ENCODE measurements at places on chromosomes 4 and X.

DNA sequence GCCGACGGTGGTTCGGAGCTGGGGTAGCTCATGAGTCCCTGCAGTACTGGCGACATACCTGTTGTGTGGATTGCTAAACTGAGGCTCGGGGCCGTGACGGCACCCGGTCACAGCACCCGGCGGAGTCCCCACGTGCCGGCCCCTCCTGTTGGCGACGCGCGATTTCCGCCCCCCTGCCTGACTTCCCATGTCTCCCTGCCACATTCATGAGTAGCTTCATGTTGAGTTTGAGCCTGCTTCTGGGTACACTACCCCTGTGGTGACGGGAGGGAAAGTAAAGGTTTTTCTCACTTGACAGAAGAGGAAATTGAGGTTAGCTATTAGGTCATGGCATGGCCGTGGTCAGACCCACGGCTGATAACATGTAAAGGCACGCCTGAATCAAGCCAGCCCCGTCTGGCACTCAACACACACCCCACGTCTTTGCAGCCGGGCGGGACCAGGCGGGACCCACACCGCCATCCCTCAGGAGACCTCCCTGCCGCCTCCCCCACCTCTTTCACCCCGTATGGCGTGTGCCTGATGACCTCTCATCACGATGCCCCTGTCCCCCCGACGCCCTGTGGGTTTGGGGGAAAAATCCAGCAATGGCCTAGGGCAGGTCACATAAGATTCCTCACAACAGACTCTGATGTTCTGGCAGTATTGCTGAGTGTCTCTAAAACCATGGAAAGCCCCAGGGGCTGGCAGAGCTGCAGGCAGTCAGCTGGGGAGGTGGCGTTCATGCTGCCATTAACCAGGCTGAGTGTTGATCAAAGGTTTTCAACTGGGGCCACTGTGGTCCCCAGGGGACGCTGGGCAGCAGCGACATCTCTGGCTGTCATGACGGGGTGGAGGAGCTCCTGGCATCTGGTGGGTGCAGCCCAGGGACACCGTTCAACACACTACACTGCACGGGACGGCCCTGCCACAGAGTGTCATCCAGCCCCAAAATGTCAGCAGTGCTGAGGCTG, 29.2 kb downstream of the P2RY8 start:
- no peak for DNase-seq

DNA sequence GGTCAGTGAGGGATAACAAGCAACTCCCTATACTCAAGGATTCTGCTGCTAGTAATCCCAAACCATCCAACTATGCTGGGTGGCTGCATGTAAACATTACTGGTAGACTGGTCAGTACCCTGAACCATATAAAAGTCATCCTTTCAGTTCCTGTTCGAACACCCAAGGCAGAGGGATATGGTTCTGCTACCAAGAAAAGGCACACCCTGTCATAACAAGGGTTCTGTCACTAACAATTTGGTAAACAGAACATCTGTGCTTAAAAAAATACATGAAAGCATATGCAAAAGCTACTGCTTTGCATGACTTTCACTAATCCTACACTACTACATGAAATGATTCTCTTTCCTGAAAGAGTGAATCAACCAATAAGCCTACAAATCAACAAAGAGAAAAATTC, 76.8 kb upstream of the MCF2 start:
- DNase-seq, result no peak

DNA sequence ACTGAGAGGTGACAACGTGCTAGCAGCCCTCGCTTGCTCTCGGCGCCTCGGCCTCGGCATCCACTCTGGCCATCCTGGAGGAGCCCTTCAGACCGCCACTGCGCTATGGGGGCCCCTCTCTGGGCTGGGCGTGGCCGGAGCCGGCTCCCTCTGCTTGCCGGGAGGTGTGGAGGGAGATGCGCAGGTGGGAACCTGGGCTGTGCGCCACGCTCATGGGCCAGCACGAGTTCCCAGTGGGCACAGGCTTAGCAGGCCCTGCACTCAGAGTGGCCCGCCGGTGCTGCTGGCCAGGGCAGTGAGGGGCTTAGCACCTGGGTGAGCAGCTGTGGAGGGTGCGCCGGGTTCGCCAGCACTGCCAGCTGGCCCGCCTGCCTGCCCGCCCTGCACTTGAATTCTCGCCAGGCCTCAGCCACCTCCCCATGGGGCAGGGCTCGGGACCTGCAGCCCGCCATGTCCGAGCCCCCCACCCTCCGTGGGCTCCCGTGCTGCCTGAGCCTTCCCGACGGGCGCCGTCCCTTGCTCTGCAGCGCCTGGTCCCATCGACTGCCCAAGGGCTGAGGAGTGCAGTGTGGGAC, 148.0 kb downstream of the RAPGEF2 start:
- DNase-seq, result no peak

GRCh38 chr4:131644619-131645018, 1504.5 kb upstream of the PCDH10 start:
- no peak for DNase-seq

DNA sequence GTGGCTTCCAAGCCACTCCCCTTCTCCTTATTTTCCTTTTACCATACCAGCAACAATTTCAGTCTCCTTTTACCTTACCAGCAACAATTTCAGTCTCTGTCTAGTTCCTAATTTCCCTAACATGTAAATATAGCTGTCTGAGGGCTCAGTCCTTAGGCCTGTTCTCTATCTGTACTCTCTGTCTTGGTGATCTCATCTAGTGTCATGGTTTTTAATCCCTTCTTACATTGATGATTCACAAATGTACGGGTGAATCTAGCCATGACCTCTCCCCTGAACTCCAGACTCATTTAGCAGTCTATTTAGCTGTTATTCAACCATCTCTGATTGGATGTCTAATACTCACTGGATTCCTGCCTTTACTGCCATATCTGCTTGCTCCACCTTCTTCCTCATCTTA, 7.2 kb downstream of the IL15 start:
- no peak for DNase-seq

DNA sequence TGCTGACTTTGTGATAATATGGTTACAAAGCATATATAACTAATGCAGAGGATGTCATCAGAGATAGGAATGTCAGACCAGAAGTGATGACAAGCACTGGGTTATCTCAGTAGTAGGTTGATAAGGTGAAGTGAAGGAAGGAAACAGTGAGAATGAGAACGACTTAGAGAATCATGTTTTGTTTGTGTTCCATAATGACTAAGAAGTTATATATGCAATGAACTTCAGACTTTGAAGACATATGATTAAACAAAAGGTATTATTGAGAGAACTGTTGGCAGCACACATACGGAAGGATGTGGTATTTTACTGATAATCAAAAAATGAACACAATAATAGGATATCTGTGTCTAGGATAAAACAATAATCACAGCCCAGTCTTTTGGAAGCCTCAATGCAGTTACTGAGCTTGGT, 18.3 kb upstream of the HHIP start:
- no peak for DNase-seq

GRCh38 chr4:102552781-102553180, 51.6 kb downstream of the NFKB1 start:
- no peak for DNase-seq

DNA sequence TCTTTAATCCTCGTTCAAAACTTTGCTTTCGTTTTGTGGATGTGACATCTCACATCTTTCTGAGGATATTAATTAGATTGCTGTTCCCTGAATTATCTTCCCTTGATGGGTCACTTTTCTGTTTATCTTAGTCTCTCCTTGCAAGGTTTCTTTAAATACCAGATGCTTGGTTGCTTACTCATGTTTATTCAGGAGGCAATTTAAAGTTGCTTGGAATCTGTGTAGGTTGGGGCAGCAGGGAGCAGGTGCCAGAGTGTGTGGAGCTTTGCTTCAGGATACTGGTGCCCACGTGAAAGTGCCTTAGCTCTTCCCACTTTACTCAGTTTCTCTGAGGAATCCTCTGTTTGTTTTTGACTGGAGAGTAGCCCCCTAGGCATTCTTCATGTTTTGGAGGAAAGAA, 24.0 kb downstream of the ANAPC4 start:
- DNase-seq, result no peak

GRCh38 chrX:53918702-53919101, 125.6 kb downstream of the PHF8 start:
- DNase-seq, result no peak

DNA sequence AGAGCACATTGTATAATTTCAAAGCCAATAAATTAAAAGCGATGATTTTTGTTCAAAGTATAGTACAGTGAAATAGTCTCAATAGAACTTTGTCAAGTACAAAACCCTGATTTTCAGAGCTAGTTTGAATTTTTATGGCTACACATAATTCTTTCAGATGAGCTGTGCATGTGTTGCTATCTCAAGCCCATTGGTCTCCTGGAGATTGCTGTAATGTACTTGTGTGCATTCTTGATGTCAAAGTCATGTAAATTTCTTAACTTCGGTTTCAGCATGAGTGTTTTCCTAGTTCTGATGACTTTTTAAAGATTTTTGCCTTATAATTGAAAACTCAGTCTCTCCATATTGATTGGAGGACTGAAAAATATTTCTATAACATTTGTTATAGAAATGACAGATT, 200.8 kb downstream of the CEP135 start:
- no peak for DNase-seq

- no peak for DNase-seq
These were observed 99.2 kb downstream of the MGST2 start for GRCh38 chr4:139764686-139765310.

GRCh38 chr4:92629302-92629701, 325.5 kb downstream of the GRID2 start:
- no peak for DNase-seq

GRCh38 chr4:101862595-101862994, 72.1 kb downstream of the BANK1 start:
- DNase-seq, result no peak

DNA sequence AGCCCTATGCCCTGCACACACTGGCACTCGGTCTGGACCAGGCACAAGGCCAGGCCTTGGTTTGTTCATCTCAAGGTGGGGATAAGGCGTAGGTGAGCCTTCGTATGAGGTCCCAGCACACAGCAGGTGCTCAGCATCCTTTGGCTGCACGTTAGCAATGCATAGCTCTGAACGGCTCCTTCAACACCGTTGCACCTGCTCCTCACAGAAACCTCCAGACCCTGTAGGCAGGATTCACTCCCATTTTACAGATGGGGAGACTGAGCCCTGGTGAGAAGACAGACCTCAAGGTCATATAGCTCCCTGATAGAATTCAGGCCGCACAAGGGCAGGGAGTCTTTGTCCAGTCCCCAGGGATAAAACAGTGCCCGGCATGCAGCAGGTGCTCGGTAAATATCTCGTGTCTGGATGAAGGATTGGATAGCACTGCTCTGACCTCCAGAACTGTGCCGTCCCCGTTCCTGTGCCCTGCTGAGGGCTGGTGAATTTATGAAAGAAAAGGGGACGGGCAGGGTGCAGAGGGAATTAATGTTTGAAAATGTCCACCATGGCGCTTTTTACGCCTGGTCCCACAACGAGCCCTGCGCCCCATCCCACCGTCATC, 2.4 kb downstream of the PPP2R2C start:
- DNase-seq, result no peak

DNA sequence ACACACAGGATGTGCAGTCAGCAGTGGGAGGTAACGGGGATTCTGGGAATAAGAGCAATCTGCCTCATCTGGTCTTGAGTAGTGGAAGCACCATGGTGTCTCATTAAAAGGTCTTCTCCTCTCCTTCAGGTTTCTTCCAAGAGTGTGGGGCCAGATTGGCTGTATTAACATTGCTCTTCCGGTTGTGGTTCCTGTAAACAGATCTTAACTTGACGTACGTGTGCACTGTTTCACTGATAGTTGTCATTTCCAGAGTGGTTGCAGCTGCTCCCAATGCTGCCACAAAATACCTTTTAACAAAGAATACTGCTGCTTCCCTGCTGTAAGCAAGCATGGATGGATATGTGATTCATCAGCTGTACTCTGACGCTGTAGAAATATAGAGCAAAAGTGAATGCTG, 1443.4 kb upstream of the TENM3 start:
- DNase-seq, result no peak

- DNase-seq, result no peak
These were observed 334.4 kb downstream of the DHX15 start for GRCh38 chr4:24249972-24250371.

DNA sequence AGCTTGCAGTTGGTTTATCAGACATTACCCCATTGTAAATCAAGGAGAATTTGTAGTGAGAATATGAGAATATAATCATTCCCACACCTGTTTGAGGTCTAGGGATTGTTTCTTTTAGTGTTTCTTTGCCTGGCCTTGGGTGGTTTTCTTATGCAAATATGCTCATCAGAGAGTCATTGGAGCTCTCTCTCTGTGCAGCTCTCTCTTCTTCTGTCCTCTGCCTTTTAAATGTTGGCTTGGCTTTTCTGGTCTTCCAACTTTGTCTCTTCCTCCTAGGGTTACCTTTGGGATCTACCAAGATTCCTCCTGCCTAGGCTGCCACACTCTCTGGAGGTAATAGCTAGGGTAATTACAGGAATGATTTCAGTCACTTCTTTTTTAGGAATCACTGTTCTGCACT, 102.3 kb upstream of the ARSJ start:
- no peak for DNase-seq

- no peak for DNase-seq
These were observed 98.0 kb downstream of the TBL1X start for GRCh38 chrX:9562851-9563250.

DNA sequence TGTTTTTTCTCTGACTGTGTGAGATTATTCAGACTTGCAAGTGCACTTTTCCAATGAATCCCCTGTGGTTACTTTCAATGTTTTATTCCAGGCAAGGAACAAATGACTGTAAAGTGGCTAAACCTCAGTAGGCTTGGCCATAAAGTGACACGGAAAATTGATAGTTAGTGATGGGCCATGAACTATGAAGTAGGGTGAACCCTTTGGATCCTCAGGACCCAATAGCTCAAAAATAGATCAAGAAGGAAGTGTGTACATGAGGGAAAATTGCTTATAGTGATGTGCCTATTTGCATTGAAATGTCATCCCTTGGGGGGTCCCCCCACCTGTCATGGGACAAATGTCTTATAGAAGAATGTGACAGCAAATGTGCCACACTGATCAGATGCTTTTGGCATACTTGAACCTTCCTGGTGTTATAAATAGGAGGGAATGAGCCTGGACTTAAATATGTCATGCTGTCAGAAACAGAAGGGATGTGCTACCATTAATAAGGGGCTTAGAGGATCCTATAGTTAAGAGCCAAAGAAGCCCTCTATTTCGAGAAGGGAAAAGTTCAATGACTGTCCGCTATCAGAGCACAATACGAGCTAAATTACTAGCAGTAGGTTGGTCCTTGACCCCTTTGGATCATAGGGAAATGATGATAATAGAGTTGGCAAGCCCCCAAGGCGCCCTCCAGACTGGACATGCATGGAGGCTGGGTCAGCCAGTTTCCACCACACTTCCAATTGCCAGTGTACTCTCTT, 30.3 kb downstream of the SLC16A2 start:
- DNase-seq, result no peak

DNA sequence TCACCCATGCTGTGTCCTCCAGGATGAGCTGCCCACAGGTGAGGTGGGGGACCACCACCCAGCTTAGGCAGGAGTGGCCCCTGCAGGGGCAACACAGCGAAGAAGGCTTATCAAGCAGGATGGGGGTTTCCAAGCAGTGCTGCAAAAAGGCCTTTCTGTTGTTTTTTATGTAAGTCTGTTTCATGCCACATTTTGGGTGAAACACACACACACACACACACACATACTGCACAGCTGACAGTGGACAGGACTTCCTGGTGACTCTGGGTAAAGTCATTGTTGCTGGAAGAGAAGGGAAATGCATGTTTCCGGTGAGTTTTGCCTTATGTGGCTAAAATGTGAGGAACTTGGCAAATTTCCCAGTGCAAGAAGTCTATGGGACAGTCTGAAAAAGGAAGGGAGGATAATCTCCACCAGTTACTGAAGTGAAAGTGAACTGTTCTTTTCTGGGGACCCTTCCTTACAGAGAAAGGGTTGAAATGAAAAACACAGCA, 119.2 kb downstream of the IRF2 start:
- DNase-seq, result no peak

- no peak for DNase-seq
These were observed 92.1 kb downstream of the CEP135 start for GRCh38 chr4:56040842-56041241.

All from cortex of kidney (tissue), 1 donor.